Thoracic aorta (tissue), 2 donors: ENCODE measurements at places on chromosomes 12 and 14. TPM values are rescaled to one million over a fixed set of nuclear protein-coding genes. Genes with fewer than 3 reads are reported as not detected.

GRCh38 chr12:109064143-109064542 is 11.8 kb downstream of the USP30 start:
- no peak for DNase-seq

- DNase-seq = no peak
These were observed 2.8 kb downstream of the PAN2 start for GRCh38 chr12:56330936-56331490.

DNA sequence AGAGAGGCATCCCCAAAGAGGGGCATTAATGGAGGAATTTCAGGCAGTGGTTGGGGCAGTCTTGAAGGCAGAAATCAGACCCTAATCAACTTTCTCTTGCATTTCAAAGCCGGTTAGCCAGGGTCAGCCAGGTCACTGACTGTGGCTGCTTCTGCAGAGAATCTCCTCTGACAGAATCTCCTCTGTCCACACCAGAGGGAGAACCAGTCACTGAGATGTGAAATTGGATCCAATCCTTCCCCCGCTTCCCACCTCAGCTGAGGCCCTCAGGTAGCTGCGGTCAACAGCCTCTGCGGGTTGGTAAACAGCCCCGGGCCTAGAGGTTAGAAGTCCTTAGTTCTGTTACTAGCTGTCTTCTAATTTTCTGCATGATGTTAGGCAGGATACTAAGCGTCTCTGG is 39.8 kb upstream of the NUAK1 start:
- DNase-seq = no peak

DNA sequence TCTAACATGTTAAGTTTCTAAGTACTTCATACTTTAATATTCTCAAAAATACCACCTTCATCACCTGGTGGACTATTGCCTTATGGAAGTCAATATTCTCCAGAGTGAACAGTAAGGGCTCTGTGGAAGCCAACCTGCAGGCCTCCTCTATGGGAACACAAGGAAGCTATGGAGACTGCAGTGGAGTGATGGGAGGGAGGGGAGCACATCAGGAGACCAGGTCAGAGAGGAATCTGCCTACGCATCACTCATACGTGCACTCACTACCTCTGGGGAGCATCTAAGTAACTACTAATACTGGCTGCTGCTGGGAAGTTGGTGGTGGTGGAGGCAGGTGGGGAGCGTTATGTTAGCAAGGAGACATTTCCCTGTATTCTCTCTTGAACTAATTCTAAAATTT is 19.9 kb downstream of the HECTD4 start:
- no peak for DNase-seq

DNA sequence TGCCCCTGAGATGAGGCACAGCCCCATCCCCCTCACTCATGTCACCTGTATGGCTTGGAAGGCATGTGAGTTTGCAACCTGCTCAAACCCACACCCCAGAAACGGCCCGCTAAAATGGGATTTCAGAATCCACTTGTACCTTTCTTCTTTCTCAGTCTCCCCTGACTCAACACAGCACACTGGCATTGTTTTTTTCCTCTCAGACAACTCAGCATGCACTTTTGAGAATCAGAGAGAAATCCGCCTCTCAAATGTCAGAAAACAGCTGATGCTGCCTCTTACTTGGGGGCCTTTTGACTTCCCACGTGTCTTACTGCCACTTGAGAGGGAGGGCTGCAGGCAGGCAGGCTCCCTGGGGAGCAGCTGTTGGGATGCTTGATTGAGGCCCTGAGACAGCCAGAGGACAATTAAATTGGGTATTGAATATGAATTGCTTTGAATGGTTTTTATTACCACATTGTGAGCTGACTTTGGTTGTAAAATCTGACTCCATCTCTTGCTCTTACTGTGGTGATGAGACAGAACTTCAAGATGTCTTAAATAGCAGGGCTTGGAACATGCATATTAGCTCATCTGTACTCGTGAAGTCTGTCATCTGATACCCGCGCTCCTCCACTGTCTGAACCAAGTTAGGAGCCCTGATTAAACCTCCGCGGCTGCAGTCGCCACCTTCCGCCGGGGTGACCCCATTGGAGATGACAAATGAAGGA is 96.6 kb downstream of the APAF1 start:
- DNase-seq = no peak

DNA sequence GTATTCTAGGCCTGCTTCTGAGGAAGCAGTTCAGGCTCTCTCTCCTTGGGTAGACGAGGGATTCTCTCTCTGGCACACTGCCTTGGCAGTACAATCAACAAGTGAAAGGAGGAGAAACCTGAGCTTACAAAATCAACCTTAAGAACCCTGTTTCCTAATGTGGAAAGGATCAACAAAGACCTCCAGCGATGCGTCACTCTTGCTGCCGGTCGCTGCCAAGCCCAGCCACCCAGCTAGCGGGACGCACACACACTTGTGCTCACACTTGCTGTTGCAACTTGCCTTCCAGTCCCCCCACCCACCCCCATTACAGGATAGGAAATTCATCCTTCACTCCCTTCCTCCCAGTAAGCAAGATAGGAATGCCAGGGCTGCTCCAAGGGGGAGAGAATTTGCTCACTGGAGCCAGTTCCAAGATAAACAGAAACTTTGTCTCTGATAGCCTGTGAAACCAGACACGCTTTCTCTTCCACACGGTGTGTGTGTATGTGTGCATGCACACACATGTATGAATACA is 144.3 kb downstream of the BCL11B start:
- no peak for DNase-seq

DNA sequence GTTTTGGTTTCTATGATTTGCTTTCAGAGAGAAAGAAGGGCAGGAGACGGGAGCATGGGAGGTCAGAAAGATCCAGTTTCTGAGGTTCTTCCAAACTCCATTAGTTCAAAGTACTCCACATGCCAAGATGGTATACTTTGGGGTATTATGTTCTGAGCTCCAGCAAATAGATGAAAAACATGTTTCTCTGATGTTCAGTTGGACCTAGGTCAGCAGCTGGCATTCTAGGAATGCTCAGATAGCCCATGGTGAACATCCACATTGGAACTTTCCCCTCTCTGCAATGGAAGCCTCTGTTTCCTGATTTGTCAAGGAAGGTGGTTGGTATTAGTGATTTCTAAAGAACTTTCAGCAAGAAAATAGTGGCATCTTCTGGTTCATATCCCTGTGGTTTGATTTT is 257.5 kb downstream of the KTN1 start:
- no peak for DNase-seq

- DNase-seq = no peak
These were observed 69.2 kb downstream of the ANO2 start for GRCh38 chr12:5875851-5876250.

DNA sequence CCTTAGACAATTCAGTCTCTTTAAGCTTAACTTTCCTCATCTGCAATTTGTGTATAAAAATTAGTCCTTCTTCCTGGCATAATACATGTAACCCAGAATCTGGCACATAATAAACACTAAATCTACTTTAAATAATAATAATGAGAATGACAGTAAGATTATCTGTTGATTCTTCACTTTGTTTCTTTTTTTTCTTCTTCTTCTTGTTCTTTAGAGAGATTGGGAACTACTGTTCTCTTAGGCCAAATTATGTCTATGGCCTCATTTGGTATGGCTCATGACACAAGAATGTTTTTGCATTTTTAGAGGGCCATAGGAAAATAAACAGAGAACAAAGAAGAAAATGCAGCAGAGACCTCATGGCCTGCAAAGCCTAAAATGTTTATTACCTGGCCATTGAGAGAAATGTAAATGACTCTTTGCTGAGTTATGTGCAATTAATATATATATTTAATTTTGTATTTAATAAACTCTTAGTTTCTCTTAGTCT is 275.8 kb downstream of the SLC6A15 start:
- no peak for DNase-seq

GRCh38 chr14:30333934-30334333 is 225.0 kb upstream of the G2E3 start:
- DNase-seq = no peak

DNA sequence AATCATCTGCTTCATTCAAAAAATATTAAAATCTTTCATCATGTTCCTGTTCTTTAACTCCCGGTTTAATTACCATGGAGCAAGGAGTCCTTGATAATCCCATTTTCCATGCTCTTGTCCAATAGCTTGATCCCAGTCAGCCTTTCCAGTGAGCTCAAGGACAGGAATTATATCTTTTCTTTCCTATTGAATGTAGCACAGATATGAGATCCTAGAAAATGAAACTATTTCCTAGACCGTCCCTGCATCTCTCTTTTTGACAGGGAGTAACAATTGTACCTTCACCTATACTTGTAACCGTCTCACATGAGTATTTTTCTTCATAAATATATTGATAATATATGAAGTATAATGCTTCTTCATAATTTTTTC is 35.6 kb downstream of the PIK3C2G start:
- DNase-seq = no peak

- no peak for DNase-seq
These were observed 279.3 kb downstream of the MED13L start for GRCh38 chr12:115998119-115998633.

GRCh38 chr12:25995906-25996305 is 37.4 kb downstream of the RASSF8 start:
- no peak for DNase-seq

DNA sequence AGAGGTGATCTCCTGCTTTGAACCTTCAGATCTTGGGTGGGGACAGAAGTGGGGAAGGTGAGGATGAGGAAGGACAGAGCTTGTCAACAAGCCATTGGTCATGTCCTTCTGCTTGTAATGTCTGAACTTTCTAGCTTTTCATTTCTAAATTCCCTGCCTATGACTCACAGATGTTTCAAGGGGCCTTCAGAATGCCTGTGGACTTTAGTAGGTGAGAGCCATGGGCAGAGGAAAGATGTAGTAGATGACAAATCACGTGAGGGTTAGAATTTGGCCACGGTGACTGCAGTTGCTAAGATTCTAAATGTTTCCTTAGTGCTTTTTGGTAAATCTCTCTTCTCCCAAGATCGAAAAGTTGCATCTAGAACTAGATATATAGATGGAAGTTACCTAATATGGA is 18.7 kb upstream of the CREBL2 start:
- no peak for DNase-seq

DNA sequence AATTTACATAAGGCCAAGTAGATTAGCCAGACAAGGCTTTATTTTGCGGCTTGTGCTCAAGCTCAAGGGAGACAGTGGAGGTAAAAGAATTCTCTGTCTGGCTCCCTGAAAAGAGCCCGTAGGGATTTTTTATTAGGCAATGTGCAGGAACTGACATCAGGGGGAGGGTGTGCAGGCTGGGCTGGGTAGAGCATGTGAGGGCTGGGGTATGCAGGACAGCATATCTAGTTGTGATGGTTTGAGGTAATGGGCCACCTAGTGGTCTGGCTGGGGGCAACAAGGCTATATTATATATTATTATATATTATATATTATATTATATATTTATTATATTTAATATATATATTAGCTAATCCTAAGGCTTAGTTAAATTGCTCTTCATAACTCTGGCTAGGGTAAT is 102.1 kb downstream of the TMEM117 start:
- no peak for DNase-seq

Gene ZNF26
- 8.1 TPM for total RNA-seq

Gene FOXN4
- not detected for total RNA-seq

Gene CISTR
- total RNA-seq = not detected
